ENCODE measurements at places on chromosomes 16 and 17. TPM values are rescaled to one million over a fixed set of nuclear protein-coding genes. Genes with fewer than 3 reads are reported as not detected.

DNA sequence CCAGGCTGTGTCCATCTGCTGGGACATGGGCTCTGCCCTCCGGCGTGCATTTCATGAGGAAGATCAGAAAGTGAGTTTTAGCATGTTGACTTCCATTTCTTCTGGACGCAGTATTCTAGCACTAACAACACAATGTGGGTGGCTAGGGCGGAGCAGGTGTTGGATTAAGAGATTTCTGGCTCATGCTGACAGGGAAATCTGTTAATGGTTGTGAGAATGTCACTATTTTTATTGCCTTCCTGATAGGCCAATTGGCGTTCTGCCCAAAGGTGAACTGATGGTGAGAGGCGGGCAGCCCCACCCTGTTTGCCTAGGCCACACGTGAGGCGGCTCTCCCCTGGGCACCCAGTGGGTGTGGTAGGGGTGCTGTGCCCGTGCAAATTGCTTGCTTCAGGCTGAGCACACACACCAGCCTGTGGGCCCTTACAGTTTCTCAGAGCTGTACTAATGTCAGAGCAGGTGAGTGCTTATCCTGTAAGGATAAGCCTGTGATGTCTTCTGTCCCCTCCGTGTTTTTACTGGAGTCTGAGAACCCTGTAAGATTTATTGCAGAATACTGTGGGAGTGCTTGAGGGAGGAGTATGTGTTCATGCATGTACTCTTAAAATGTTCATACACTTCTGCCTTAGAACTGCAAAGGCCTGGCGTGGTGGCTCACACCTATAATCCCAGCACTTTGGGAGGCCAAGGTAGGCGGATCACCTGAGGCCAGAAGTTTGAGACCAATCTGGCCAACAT, 30.9 kb downstream of the PGS1 start:
- DNase-seq: no peak

DNA sequence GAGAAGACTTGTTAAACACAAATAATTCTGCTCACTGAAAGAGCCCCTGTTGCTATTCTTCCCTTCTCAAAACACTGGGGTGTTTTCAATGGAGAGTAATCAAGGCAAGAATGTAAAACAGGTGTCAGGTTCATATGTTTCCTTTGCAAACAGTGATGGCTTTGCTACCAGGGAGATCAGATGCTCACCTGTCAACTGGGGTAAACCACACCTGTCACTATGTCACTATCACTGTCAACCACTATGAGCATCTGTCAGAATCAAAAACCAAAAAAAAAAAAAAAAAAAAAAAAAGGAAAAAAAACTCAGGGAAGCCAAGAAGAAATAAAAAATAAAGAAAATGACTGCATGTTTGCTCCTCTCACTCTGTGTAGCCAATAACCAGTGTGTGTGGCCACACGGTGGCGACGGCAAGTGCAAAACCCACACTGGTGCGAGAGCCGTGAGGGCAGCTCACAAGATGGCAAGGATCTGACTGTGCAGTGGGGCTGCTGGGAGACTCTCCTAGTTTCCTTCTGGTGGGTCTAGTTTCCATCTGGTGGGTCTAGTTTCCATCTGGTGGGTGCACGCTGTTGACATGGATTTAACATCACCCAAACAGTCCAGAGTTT, 22.7 kb downstream of the USP22 start:
- no peak for DNase-seq

DNA sequence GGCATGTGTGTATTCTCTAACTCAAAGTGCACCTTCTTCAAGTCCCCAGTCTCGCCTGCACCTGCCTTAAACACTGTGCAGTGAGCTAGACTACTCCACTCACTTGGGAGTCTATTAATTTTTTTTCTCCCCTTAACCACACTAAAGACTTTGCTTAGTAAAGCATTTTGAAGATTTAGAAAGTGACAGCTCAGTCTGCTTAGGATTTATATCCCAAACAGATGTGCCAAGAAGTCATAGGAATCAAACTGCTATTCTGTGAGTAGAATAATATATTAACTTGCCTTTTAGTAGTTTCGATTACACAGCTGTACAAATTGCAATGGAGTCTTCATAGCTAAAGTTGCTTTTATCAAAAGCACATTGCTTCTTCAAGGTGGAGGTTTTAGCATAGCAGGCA, 47.2 kb upstream of the MED13 start:
- no peak for DNase-seq

DNA sequence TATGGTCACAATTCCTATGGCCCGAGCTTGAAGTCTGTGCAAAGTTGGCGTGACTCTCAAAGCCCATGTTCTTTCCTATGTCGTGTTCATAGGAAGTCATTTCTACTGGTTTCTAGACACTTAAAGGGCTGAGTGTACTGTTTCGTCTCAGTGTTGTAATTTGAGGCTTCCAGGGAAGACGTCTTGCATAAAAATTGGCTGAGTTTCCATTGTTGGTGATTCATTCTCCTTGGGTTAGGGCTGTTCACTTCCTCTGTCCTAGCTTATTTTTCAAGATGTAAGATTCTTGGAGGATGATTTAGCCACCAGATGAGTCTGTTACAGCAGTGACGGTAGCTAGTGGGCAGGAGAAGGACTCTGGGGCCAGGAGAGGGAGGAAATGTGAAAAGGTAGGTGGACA, 43.1 kb downstream of the PIK3R5 start:
- DNase-seq: no peak

DNA sequence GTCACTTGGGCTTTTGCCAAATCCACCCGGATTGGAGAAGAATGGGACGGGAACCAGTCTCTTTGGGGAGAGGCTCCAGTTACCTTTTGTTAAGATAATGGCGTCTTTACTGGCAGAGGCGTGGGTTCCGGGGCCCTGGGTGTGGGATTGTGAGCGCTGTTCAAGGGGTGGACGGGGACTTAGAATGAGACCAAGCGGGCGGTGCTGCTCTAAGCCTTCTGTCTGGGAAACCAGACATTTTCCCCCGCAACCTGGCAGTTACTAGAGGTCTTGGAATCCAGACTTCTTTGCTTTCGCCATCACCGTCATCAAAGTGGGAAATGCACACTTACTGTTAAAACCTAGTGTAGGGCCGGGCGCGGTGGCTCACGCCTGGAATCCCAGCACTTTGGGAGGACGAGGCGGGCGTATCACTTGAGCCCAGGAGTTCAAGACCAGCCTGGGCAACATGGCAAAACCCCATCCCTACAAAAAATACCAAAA, 706 bp downstream of the TEN1 start:
- DNase-seq: no peak

DNA sequence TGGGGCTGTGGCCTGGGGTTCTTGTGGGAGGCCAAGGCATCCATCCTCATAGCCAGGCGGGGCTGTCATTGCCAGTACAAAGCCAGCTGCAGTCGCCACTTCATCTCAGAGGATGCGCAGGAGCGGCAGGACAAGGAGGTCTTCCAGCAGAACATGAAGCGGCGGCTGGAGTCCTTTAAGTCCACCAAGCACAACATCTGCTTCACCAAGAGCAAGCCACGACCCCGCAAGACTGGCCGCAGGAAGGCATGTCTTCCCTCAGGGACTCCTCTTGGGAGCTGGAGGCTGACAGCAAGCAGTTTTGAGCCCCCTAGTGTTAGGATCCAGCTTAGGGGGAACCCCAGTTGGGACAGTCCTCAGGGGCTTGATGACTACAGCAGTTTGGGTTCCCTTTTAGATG, 15.1 kb upstream of the PLEKHG4 start:
- DNase-seq: no peak

GRCh38 chr16:64919929-64920607, 201.8 kb downstream of the CDH11 start:
- no peak for DNase-seq

DNA sequence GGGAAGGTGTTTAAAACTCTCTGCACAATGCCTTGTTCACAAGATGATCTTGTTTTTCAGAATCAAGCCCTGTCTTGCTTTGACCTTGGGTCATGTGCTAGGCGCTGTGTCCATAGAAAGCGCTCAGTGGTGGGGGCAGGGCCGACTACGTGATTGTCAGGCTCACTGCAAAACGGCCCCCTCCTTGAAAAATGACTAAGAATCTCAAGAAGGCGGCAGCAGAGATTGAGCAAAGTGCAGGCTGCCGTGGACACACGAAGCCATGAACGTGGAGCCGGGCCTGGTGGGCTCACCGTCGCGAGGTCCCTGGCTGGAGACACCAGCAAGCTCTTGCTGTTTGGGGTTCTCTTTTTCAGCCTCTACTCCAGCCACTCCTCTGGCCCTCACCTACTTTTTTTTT, 10.2 kb downstream of the ATP2C2 start:
- DNase-seq: no peak

Gene TMEM88
- total RNA-seq: 13.6 TPM

Gene CEP20
- total RNA-seq: 16.1 TPM

Gene SLC12A4
- 44.2 TPM for total RNA-seq

Gene ABHD15
- total RNA-seq: 1.7 TPM

Gene PLK1
- 16.0 TPM for total RNA-seq

Gene SCIMP
- not detected for total RNA-seq
